ENCODE measurements at places on chromosomes 16 and 17. TPM values are rescaled to one million over a fixed set of nuclear protein-coding genes. Genes with fewer than 3 reads are reported as not detected.

The AIPL1 gene
- polyA plus RNA-seq, result not detected

The STAT3 gene
- polyA plus RNA-seq, result 47.6 TPM

The KRT25 gene
- polyA plus RNA-seq, result not detected

The TBC1D24 gene
- 25.1 TPM for polyA plus RNA-seq

The NUDT7 gene
- 7.5 TPM for polyA plus RNA-seq

The PRSS33 gene
- not detected for polyA plus RNA-seq
